ENCODE measurements at places on chromosomes 2 and 18.

GRCh38 chr2:74374509-74375205, 5.5 kb downstream of the DCTN1 start:
- DNase-seq: no peak

DNA sequence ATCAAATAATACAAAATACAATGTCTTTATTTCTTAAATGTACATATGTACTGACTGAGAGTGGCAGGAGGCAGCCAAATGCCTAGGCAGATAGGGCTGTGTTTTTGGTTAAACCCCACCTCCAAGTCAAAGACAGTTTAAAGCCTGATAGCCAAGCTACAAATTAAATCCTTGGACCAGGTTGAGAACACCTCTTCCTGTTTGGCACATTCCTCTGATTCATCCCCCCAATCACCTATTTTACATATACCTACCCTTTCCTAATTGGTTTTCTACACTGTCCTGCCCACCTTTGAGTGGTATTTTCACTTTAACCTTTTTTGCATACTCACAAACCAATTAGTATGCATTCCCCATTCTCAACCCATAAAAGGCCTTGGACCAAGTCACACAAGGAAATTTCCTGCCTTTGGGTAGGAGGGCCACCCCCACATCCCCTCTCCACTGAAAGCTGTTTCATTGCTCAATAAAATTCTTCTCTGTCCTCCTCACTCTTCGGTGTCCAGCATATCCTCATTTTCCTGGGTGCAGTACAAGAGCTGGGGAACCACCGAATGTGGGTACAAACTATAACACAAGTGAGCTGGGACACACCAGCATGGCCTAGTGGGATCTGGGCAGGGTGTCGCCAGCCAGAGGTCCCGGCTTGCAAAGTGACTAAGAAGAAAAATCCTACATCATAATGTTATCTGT, 149.1 kb downstream of the UBE2E3 start:
- no peak for DNase-seq

DNA sequence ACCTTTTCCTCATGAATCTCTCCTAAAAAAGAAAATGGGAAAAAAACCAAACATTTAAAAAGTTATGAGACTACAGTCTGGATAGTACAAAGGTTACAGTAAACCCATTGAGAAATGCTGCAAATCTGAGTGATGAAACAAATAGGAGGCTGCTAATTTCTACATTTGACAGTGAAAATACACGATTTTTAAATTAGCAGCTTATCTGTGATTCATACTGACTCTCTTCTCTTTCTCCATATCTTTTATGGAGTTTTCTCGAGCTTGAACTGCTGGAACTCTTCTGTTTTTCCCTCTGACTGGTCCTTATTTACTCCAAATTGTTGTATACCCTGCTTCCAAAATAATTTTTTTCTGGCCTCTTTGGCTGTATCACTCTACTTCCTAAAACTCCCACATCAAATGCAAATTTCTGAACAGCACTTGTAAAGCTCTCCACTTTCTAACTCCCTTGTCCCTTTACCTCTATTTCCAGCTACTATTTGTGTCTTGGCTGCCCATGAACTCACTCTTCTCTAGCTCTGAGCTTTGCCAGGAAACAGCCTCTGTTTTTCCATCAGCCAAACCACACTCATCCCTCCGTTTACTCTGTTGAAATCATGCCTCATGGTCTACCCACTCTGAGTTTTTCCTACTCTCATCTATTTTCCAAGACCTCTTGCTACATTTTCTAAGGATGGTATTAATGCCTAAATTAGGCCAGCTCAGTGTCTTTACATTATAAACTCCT, 73.7 kb downstream of the RBMS1 start:
- no peak for DNase-seq

GRCh38 chr2:159516241-159516758, 100.0 kb downstream of the BAZ2B start:
- no peak for DNase-seq

DNA sequence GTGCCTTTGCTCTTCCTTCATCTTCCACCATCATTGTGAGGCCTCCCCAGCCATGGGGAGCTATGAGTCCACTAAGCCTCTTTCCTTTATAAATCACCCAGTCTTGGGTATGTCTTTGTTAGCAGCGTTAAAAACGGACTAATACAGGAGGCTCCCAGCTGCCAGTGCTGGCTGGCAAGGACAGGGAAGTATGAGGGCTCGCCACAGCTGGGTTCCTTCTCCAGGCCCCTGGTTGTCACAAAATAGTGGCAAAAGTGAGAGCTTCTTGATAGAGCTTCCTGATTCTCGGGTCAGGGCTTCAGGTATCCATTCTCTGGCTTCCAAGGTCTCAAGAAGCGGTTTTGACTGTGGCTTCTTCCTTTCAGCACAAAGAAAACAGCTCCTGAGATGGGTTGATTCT, 85.0 kb downstream of the ZNF516 start:
- DNase-seq: no peak

GRCh38 chr2:200219309-200220113, 87.0 kb upstream of the SPATS2L start:
- DNase-seq: no peak

DNA sequence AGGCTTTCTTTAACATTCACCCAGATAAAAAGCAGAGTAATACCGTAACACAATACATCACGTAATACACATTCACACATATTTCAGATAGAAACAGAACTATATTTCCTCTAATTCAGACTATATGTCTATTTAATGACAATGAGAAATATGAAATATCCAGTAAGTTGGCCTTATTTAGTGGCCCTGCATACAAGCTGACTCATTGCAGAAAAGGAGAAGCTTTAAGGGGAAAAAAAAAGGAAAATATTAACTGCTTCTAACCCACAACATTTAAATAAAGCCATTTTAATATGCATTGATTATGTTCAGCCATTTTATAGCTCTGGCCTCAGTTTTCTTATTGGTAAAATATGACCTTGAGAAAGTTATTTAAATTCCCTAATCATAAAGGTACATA, 94.8 kb downstream of the PPP1R1C start:
- no peak for DNase-seq

DNA sequence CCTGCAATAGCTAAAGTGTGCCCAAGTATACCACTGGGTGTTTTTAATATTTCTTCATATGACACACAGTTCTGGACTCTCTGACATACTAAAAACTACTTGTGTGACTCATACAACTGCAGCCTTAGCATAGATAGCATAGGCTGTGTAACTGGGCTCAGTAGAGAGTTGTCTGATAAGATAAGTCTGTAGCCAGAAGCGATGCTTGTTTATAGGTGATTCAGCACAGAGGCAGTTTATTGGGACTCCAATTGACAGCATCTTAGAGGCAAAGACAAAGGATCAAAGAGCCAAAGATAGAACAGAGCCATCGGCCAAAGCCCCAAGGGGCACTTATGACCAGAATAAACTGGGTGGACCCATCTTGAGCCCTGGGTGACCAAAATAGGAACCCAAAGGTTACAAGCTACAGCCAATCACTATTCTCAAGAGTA, 42.3 kb downstream of the AAK1 start:
- no peak for DNase-seq

- no peak for DNase-seq
These were observed 60.1 kb downstream of the ST3GAL5 start for GRCh38 chr2:85828725-85829124.

DNA sequence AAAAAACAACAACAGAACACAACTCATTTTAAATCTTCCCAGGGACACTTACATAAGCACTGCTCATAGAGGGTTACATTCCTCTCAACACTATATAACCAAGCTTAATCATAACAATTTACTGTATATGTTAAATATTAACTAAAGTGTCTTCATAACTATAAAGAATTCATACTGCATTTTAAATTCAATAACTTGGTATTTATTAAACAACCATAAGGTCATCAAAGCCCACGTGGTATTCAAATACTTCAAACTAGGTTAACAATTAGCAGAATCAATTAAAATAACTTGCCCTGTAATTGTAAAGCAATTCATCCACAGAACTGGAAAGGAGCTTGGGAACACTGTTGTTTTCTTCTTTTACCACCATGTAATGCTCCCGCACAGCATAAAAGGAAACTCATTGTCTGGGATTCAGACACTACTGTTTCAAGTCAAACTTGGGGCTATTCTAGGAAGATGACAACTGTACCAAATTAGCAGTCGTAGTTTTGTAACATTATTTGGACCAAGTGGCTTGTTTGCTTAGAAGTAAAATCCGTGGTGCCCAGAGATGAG, 10.4 kb downstream of the GAREM1 start:
- no peak for DNase-seq

DNA sequence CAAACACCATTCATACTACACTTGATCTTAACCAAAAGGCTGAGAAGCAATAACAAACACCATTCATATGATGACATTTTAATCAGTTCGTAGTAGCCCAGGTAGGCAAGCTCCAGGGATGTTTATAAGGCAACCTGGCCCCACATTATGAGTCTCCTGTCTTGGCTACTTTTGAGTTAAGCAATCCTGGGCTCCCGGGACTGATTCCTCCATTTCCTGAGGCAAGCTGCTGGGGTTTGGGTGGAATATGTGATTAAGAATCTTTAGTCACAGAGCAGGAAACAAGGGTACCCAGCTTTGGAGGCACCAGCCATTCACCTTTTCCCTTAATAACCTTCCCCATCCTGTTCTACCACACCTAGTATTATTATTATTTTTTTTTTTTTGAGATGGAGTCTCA, 24.5 kb upstream of the SPRED2 start:
- DNase-seq: no peak

- no peak for DNase-seq
These were observed 471.0 kb upstream of the PIK3C3 start for GRCh38 chr18:41484069-41484468.

GRCh38 chr18:39019989-39020388, 1454.4 kb upstream of the CELF4 start:
- DNase-seq: no peak

- DNase-seq: no peak
These were observed 8.4 kb upstream of the MAL start for GRCh38 chr2:95017071-95017501.
